Effector memory CD8-positive, alpha-beta T cell (primary cell): ENCODE measurements at places on chromosomes 16 and 17.
A peak's percentile ranks its signal among the peaks of the same experiment; 100 is the strongest.

DNA sequence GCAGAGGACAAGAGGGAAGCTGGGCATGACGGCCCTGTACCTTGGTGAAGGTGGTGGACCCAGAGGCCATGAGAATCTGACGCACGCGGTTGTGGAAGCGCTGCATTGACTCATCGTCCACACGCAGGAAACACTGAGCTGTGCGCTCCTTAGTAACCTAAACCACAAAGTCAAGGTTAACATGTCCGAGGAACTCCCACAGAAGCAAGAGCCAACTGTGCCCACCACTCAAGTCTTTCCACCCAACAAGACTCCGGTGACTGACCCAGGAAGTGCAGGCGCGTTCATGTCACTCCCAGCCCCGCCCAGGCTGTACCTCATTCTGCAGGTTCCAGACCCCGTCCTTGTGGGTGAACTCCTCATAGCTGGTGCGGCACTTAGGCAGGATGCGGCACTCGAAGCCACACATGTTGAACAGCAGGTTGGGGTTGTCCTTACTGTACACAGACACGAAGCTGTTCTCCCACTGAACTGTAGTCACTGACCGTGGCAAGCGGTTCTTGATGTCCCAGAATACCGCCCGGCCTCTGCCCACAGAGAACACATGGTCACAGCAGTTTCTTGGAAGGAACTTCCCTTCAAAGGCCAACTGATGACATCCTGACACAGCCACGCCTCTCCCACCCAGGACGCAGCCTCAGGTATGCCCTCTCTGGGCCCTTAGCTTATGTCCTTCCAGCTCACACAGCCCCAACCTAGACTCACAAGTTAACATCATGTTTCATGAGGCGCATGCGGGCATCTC is 11.5 kb downstream of the PRPF8 start:
- DNase-seq = peak; percentile 40
- H3K27ac ChIP-seq = peak overlapping the region; percentile 78
- H3K4me3 ChIP-seq = peak overlapping the region; percentile 33
- H3K36me3 ChIP-seq = peaks cover 99% of the 10 kb centered on the region
- no peaks in the 10 kb centered on the region for H3K27me3 ChIP-seq
- H3K4me1 ChIP-seq = peaks cover 28% of the 10 kb centered on the region

- H3K27me3 ChIP-seq = no peaks in the 10 kb centered on the region
- H3K4me3 ChIP-seq = peak overlapping the region; percentile 97
Observed at GRCh38 chr16:11582157-11582814, 4.4 kb downstream of the LITAF start.

DNA sequence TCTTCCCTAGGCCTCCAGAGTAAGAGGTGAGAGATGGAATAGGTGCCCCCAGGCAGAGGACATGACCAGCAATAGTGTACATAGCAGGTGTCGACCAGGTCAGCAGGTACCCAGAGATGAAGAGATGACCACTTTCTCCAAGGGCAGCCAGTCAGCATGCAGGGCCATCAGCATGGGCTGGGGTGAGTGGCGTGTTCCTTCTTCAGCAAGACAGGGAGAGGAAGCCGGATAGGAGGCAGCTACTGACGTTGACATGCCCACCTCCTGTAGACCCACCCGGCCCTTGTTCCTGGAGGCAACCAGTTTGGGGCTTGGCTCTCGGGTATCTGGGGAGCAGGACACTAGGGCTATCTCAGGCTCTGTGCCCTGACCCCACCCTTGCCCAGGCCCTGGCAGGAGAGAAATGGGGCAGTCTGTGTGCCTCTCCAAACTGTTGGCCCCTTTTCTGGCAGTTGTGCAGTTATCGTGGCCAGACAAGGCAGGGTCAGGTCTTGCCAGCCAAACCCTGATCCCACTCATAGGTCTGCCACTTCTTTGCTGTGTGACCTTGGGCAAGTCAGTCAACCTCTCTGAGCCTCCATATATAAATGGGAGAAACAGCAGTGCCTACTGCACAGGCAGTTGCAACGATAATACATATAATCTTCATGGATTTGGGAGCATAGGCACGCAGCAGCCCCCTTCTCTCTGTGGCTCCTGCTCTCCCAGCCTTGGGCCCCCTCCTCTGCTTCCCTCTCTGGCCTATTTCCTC is 1.4 kb upstream of the NDRG4 start:
- peaks cover 86% of the 10 kb centered on the region for H3K27me3 ChIP-seq

GRCh38 chr17:7626307-7626706 is 1.3 kb downstream of the SAT2 start:
- H3K27ac ChIP-seq = peak overlapping the region; percentile 91
- peak overlapping the region; percentile 90 for H3K4me3 ChIP-seq
- no peak for DNase-seq
- peaks cover 8% of the 10 kb centered on the region for H3K4me1 ChIP-seq
- peaks cover 5% of the 10 kb centered on the region for H3K36me3 ChIP-seq

DNA sequence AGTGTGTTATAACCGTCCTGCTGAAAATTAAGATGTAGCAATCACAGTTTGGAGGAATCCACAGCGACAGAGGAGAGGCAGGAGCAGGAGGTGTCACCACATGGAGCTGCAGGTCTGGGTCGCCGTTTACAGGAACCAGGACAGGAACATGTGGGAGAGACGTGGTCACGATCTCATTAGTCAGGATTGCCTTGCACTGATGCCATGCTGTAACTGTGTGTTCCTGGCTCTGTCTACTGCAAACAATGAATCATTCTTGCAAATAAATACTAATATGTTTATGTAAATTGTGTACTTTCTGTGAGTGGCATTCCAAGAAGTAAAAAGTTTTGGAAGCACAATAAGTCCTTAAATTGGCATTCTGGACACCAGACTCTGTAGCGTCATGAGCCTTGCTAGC is 271.8 kb downstream of the CPPED1 start:
- no peak for DNase-seq
- peaks cover 41% of the 10 kb centered on the region for H3K4me1 ChIP-seq
- H3K4me3 ChIP-seq = no peak overlapping the region
- H3K27me3 ChIP-seq = no peaks in the 10 kb centered on the region
- no peaks in the 10 kb centered on the region for H3K36me3 ChIP-seq

DNA sequence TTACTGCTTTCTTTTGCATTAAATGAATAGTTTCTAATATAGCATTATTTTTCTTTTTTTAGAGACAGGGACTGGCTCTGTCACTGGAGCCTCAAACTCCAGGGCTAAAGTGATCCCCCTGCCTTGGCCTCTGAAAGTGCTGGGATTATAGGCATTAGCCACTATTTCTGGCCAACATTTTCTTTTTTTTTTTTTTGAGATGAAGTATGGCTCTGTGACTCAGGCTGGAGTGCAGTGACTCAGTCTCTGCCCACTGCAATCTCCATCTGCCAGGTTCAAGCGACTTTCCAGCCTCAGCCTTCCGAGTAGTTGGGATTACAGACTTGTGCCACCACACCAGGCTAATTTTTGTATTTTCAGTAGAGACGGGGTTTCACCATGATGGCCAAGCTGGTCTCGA is 2.0 kb upstream of the DUXB start:
- no peaks in the 10 kb centered on the region for H3K4me1 ChIP-seq
- DNase-seq = no peak
- H3K4me3 ChIP-seq = no peak overlapping the region
- peaks cover 23% of the 10 kb centered on the region for H3K27me3 ChIP-seq
- H3K36me3 ChIP-seq = no peaks in the 10 kb centered on the region

GRCh38 chr17:72691586-72691985 is 400.9 kb downstream of the SLC39A11 start:
- H3K36me3 ChIP-seq = peaks cover 3% of the 10 kb centered on the region
- DNase-seq = no peak
- no peak overlapping the region for H3K4me3 ChIP-seq
- no peak overlapping the region for H3K27ac ChIP-seq
- peaks cover 1% of the 10 kb centered on the region for H3K4me1 ChIP-seq

DNA sequence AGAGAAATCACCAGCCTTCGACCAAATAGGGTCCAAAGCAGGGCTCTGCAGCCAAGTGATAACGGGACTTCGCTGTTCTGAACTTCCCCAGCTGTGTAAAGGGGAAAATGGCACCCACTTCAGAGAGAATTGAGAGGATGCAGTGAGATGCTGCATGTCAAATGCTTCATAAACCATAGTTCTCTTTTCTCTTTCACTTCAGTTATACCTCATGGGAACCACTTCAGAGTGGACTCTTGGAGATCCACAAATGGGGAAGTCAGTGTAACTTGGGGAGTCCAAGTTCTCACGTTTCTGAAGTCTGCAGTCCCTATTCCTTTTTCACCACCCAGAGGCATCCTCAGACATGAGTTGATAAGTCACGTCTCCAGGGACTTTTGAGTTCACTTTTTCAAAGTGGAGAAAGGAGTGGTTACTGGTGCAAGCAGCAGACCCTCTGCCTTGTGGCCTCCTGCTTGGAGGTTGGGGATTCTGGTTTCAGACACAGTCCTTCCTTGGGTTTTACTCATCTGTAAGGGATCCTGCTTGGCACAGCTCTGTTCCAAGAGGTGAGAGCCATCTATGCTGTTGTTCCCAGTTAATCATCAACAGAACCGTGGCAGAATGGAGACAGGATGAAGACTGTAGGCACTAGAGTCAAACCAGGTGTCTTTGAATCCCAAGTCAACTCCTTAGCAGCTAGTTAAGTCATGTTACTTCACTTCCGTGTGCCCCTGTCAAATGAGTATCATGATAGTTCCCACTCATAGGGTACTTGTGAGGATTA is 123.4 kb upstream of the NOL11 start:
- H3K4me1 ChIP-seq = peaks cover 5% of the 10 kb centered on the region
- peak overlapping the region; percentile 41 for H3K27ac ChIP-seq
- H3K27me3 ChIP-seq = no peaks in the 10 kb centered on the region
- no peak overlapping the region for H3K4me3 ChIP-seq
- H3K36me3 ChIP-seq = peaks cover 16% of the 10 kb centered on the region

DNA sequence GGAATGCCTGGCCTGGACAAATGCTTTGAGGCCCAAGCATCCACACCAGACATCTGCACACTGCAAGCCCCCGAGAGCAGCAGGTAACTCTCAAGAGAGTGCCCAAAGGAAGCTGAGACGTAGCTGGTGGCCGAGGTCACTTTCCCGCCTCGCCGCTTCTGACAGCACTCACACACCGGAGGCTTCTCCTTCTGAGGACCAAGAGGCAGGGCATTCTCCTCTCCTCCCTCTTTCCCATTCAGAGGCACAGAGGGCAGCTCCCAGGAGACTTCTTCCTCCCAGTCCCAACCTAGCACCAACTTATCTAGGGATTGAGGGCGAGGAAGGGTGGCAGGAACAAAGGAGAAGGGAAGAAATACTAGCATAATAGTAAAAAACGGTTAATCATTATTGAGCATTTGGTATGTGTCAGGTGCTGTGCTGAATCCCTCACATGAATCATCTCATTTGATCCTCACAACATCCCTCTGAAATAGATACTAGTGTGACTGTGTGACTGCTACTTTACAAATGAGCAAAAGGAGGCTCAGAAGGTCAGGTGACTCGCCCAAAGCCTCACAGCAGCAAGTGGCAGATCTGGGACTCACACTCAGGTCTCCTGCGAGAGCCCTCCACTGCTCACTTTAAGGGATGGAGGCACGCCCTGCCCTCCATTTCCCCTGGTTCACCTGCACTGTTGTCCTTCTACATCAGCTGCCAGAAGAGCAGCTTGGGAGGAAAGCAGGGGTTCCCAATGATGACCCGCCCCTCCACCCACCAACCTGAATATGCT is 41.8 kb downstream of the MYO18A start:
- peaks cover 41% of the 10 kb centered on the region for H3K36me3 ChIP-seq
- peaks cover 58% of the 10 kb centered on the region for H3K4me1 ChIP-seq
- peak; percentile 33 for DNase-seq
- H3K27me3 ChIP-seq = no peaks in the 10 kb centered on the region
- peak overlapping the region; percentile 92 for H3K4me3 ChIP-seq
- peak overlapping the region; percentile 96 for H3K27ac ChIP-seq

DNA sequence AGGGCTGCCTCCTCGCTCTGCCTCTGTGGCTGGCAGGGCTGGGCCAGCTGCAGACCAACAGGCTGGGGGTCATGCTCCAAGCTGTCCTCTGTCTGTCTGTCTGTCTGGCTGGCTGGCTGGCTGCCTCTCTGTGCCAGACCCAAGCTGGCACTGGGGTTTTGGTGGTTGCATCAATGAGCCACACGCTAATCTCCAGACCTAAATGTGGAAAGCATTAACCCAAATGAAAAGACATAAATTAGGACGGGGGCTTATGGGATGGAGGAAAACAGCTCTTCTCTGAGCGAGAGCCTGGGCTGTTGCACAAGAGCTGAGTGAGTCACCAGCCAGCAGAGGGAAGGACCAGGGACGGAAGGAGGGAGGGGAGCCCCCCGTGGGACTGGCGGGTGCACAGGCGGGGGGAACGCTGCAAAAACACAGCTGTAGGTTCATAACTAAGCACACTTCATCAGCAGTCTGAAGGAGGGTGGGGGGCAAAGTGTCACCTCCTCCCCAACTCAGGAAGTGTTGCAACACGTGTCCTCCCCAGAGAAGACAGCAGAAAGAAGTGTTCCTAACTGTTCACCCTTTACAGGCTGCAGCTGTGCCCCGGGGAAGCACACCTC is 83.4 kb downstream of the GAS7 start:
- H3K4me3 ChIP-seq = peak overlapping the region; percentile 89
- peak overlapping the region; percentile 100 for H3K27ac ChIP-seq

DNA sequence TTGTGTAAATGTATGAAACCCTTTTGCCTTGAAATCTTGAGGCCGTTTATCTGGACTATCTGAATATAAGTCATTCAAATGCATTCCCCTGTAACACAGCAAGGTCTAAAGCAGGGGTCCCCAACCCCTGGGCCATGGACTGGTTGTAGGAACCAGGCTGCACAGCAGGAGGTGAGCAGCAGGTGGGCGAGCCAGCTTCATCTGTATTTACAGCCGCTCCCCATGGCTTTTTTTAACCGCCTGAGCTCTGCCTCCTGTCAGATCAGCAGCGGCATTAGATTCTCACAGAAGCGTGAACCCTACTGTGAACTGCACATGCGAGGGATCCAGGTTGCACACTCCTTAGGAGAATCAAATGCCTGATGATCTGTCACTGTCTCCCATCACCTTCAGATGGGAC is 24.1 kb downstream of the DNAH3 start:
- H3K27ac ChIP-seq = no peak overlapping the region
- H3K36me3 ChIP-seq = no peaks in the 10 kb centered on the region
- DNase-seq = no peak
- no peaks in the 10 kb centered on the region for H3K4me1 ChIP-seq

DNA sequence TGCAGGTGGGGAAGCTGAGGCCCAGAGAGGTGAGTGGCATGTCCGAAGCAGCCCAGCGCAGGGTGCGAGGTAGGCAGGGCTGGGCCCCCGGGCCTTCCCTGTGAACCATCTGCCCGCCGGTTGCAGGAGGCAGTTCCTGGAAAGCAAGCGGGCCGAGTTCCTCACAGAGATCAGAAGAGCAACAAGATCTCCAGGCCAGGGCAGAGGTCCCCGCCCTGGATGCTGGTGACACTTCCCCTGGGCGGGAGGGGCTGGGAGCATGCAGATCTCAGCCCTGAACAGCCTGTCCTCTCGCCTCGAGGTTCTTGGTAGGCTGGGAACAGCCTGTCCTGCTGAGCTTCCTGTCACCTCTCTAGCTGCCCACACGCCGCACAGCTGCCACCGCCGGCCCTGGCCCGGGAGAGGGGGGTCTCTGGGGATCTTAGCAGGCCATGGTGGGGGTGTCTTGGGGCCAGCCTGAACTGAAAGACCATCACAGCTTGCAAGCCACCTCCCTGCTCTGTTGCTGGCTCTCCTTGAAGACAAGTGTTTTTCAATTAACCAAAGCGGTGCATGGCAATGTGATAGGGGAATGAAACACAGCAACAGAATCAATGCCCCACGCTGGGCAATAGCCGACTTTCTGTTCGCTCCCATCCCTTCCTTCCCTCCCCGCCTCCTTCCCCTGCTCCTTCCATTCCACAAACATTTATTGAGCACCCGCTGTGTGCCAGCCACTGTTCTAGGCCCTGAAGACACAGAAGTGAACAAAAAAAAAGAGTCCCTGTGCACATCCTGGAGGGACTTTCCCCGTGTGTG is 31.7 kb downstream of the SOCS1 start:
- DNase-seq = peak; percentile 40
- peak overlapping the region; percentile 81 for H3K4me3 ChIP-seq
- peaks cover 18% of the 10 kb centered on the region for H3K36me3 ChIP-seq
- peak overlapping the region; percentile 97 for H3K27ac ChIP-seq
